Left colon (tissue), 2 donors: ENCODE measurements at places on chromosomes 16 and 17. TPM values are rescaled to one million over a fixed set of nuclear protein-coding genes. Genes with fewer than 3 reads are reported as not detected.

The PLEKHH3 gene
- total RNA-seq, result 15.0 TPM

The EFNB3 gene
- total RNA-seq, result 0.25 TPM

The CRYBA1 gene
- not detected for total RNA-seq

The CLEC3A gene
- total RNA-seq, result not detected

The RPTOR gene
- 35.7 TPM for total RNA-seq
